ENCODE measurements at places on chromosomes 6 and 20. TPM values are rescaled to one million over a fixed set of nuclear protein-coding genes. Genes with fewer than 3 reads are reported as not detected.

DNA sequence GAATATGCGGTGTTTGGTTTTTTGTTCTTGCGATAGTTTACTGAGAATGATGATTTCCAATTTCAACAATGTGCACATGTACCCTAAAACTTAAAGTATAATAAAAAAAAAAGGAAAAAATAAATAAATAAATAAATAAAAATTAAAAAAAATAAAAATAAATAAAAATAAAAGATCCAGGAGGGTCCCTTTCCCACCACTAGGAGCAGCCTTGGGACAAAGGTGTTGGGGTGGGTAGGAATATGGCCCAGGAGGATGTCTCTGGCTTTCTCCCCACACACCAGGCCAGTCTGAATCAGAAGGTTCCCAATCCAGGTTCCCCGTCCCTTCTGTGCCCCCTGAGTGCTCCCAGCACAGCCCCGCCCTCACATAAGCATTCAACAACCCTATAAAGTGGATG is 9.5 kb downstream of the LRFN2 start:
- no peak for DNase-seq

- DNase-seq: no peak
Measured at GRCh38 chr6:11185204-11185842, 47.1 kb downstream of the NEDD9 start.

GRCh38 chr6:166648846-166649245 is 21.8 kb upstream of the RPS6KA2 start:
- DNase-seq: no peak

DNA sequence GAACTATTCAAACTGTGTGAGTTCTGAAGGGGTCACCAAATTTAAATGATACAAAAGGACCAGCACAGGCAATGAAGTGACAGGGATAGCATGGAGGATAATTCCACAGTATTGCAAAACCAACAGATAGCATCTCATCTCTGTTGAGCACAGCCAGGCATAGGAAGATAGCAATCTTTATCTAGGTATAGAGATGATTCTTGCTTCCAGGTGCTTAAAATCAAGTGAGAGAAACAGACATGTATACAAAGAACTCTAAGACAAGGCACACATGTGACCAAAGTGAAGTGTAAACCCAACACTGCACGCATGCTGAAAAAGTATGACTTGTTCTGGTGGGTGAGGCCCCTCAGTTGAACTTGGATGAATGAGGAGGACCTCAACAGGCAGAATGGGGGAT is 48.4 kb upstream of the ARMC2 start:
- DNase-seq: no peak

DNA sequence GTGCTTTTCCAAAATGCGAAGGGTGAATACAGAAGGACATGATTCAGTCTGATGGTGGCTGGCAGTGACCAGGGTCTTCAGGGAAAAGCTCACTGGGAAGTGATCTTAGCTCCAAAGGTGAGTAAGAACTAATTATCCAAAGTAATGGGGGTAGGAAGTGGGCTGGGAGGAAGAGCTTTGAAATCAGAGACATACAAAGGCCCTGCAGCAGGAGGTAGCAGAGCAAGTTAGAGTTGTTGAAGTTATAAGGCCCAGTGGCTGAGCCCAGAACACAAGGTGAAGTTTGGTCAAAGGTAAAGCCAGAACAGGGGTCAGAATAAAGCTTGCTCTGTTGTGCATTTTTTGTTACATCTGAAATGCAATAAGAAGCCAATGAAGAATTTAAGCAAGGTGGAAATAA is 81.2 kb downstream of the PLCB1 start:
- no peak for DNase-seq

DNA sequence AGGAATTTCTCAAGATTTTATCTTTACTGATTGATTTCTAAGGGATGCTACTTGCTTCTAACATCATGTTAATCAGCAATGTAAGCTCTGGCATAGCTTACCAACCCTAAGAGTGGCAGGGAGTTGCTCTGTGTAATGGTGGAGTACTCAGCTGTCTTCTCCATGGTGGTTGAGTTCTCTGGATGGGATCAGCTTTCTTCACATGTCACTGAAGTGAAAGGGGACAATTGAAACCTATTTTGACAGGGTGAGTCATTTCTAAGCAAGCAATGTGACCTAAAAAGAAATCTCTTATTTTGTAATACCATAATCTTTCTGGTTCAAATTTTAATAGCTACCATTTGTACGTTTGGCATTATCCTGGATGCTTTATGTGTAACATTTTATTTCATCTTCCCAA is 430.4 kb downstream of the GJA1 start:
- no peak for DNase-seq

GRCh38 chr20:36676701-36677421 is 30.9 kb upstream of the SLA2 start:
- DNase-seq: no peak

PRL gene
- total RNA-seq: not detected

DPPA5 gene
- not detected for total RNA-seq

All from omental fat pad (tissue), 4 donors.